Effector CD4-positive, alpha-beta T cell (primary cell): ENCODE measurements at places on chromosomes 1 and 21.

DNA sequence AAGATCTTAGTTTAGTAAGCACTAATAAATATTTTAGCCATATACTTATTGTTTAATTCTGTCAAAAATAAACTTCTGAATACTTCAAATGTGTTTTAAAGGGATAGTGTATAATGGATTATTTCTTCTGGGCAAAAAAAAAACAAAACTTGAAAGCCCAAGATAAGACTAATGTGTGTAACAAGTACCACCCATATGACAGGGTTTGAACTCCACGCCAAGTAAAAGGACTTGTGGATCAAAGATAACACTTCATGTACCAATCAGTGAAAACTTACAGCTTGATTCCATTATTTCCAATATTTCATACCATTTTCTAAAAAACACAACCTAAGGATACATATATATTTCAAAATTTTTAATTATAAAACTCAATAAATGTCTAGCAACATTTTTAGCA, 59.5 kb downstream of the DENND1B start:
- no peak for DNase-seq

DNA sequence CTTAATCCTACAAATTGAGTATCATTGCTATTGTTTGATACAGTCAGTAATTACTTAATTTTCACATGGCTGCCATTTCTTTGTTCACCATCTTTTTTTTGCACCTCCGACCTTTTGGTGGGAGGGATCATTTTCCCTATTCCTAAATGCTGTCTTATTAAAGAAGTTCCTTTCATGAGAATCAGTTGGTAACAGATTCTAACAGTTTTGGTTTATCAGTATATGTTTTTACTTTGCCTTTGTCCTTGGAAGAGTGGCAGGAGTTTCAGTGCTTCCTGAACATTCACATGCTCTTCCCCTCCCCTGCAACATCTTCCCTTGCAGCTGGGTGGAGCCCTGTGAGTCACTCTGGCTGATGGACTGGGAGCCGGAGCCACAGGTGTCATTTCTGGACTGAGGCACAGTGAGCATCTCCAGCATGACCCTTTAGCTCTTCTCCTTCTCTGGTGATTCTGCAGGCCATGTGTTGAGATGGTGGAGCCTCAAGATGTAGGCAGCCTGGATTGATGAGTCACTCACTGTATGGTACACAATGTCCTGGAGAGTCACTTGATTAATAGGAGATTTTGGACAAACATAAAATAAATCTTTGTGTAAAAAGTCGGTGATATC, 217.7 kb downstream of the URB2 start:
- DNase-seq: no peak

GRCh38 chr1:207261971-207262370, 59.5 kb upstream of the CD55 start:
- no peak for DNase-seq

DNA sequence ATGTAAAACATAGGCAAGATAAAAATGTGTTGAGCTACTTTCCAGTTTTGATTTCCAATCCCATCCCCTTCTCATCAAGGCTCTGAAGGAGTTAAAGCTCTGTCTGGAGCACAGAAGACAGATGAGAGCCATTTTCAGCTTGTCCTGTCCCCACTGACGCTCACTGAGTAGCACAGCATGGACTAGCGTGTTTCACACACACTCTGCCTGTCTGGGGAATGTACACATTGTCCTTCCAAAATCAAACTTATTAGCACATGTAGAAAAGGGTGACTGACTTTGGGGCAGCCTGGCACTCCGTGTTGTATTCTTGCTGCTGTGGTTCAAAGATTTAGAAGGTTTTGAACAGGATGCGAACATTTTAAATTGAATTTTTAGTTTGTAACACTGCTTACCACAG, 139.2 kb downstream of the NEK7 start:
- no peak for DNase-seq

DNA sequence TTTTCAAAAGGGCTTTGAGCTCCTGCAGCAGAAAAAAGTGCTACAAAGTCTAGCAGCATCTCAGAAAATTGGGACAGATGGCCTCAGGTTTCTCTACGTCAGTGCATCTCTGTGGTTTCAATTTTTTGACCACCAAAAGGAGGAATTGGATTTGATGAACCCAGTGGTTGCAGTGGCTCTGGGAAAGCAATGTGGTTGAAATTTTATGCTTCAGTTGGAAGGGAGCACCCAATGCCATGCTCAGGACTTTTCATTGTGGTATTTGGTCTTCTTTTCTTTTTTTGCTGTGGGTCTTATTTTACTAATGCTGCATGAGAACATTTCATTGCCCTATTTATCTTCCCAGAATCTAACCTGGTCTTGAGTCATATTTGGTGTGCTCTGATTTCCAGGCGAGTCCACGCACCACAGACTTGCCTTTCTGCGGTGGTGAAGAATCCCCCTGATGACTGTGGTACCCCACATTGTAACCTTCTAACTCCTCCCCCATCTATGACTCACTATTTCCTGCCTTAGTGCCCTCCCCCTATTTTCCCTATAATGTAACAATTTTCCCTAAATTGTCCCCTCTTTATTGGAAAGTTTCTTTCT, 56.7 kb downstream of the S1PR1 start:
- DNase-seq: peak; percentile 44

GRCh38 chr1:42380586-42381279, at the start of gene RIMKLA:
TSS of gene RIMKLA (plus strand) at chr1:42380792. CDS start at chr1:42380935, 143 bp downstream.
- DNase-seq: peak; percentile 6

GRCh38 chr1:22342734-22343191, 108.9 kb upstream of the ZBTB40 start:
- no peak for DNase-seq

GRCh38 chr1:41418857-41419583, 57.8 kb downstream of the FOXO6 start:
- no peak for DNase-seq

- DNase-seq: no peak
Observed at GRCh38 chr1:162605225-162605927, 26.9 kb upstream of the DDR2 start.
